ENCODE measurements at places on chromosomes 12 and 14. TPM values are rescaled to one million over a fixed set of nuclear protein-coding genes. Genes with fewer than 3 reads are reported as not detected.
A peak's percentile ranks its signal among the peaks of the same experiment; 100 is the strongest.

GRCh38 chr14:34072401-34072800 lies 121.5 kb upstream of the EGLN3 start:
- no peaks in the 10 kb centered on the region for H3K27me3 ChIP-seq
- DNase-seq = no peak
- no peaks in the 10 kb centered on the region for H3K4me1 ChIP-seq
- no peaks in the 10 kb centered on the region for H3K36me3 ChIP-seq

GRCh38 chr14:90179357-90179756 lies 77.0 kb upstream of the PSMC1 start:
- peaks cover 25% of the 10 kb centered on the region for H3K27me3 ChIP-seq
- no peak overlapping the region for H3K4me3 ChIP-seq
- H3K27ac ChIP-seq = no peak overlapping the region
- H3K4me1 ChIP-seq = no peaks in the 10 kb centered on the region
- DNase-seq = no peak

- no peak overlapping the region for H3K27ac ChIP-seq
- no peaks in the 10 kb centered on the region for H3K4me1 ChIP-seq
- no peaks in the 10 kb centered on the region for H3K27me3 ChIP-seq
Observed at GRCh38 chr14:60933920-60934655, 46.8 kb downstream of the TRMT5 start.

DNA sequence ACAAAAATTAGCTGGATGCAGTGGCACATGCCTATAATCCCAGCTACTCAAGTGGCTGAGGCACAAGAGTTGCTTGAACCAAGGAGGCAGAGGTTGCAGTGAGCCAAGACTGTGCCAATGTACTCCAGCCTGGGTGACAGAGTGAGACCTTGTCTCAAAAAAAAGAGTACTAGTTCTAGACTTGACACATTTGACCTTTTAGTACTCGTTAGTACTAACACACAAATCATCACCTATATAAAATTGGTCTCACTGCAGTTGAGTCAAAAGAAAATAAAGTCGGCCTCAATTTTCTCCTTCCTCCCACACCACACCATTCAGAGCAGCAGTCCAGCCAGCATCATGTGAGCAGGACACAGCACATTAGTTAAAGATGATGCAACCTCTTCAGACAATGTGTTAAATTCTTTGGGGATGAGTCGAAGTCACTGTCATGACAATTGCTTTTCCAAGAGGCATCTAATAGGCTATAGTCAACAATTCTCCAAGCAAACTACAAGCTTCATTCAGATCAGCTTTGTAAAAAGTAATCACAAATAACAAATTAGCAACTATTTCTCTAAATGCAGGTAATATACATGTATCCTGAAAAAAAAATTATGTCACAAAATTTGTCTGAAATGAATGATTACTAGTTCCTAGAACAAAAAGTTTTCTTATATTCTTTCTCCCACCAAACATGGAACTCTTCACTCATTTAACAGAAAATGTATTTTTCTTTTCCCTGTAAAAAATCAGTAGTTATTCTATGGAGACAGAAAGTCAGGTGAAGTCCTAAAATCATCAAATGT lies 55.6 kb downstream of the CLIP1 start:
- DNase-seq = no peak
- peaks cover 14% of the 10 kb centered on the region for H3K36me3 ChIP-seq

- H3K36me3 ChIP-seq = no peaks in the 10 kb centered on the region
- no peak overlapping the region for H3K4me3 ChIP-seq
- no peak for DNase-seq
- H3K27me3 ChIP-seq = peaks cover 22% of the 10 kb centered on the region
Observed at GRCh38 chr12:80714055-80714454, 2.7 kb upstream of the MYF5 start.

GRCh38 chr12:10184261-10184843 lies 5.5 kb downstream of the TMEM52B start:
- no peaks in the 10 kb centered on the region for H3K4me1 ChIP-seq
- no peaks in the 10 kb centered on the region for H3K36me3 ChIP-seq
- no peak overlapping the region for H3K4me3 ChIP-seq
- no peak for DNase-seq
- no peaks in the 10 kb centered on the region for H3K27me3 ChIP-seq

DNA sequence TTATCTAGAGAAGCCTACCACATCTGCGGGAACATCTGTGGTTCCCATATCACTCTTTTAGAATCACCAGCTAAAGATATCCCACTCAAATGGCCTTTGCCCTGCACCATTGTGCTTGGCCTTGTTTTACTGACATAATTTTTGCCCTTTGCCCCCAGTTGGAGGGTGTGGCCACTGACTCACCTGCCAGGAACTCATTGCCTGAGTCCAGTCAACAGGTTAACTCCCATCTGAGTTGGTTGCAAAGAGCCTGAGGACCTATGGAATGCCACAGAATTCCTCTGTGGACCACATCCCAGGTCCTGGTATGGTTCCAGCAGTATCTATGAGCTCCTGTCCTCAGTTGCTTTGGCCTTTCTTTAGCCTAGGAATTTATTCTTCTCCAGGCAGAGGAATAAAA lies 55.7 kb upstream of the PTGR2 start:
- H3K4me3 ChIP-seq = no peak overlapping the region
- DNase-seq = peak; percentile 14
- H3K27me3 ChIP-seq = no peaks in the 10 kb centered on the region

DNA sequence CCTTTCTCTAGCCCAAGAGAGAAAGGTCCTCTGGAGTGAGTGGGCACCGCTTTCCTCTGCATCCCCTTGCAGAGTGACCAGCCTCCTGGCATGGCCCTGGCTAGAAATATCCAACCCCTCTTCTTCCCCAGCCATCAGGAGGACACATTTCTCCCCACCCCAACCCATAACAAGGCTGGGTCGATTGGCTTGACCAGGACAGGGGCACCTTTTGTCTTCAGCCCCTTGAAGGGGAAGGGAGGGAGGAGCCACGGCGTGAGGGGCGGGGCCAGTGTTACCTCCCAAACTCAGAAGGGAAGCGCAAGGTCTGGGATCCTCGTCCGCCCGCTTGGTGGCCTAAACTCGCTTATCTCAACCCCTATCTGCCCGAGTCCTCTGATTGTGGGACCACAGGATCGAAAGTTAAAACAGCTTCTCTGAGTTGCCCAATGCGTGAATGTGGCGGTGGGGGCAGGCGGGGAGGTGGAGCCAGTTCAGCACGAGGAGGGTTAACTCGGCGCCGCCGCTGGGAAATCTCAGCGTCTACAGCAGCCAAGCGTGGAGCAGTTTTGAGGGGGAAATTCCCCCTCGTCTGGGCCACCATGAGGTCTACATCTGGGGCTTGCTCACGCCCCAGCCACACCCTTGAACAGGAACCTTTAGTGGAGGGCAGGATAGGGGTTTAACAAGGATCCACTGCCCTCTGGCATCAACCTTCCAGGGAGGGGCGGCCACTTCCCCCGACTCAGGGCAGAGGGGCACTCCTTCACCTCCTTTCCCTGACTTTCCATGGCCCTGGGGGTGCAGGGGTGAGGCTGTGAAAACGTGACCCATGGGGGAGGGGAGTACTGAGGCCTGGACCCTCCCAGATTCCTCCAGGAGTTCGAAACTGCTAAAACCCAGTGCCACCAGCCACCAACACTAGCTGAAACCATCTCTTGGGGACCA lies 795 bp downstream of the STAT6 start:
- H3K36me3 ChIP-seq = peaks cover 29% of the 10 kb centered on the region
- peaks cover 16% of the 10 kb centered on the region for H3K4me1 ChIP-seq
- no peaks in the 10 kb centered on the region for H3K27me3 ChIP-seq
- H3K27ac ChIP-seq = peak overlapping the region; percentile 94

DNA sequence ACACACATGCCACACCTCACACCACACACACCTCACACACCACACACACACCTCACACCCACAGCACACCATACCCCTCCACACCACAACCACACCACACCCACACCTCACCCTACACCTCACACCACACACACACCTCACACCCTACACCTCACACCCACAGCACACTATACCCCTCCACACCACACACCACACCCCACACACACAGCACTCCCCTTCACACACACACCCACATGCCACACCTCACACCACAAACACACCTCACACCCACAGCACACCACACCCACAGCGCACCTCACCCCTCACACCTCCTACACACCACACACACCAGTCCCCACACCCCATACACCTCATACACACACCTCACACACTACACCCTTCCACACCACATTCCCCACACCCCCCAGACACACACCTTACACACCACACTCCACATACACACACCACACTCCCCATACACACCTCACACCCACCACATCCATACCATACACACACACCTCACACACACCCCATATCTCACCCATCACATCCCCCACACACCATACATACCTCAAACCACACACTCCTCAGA lies 80.0 kb downstream of the ACTN1 start:
- no peak for DNase-seq
- no peaks in the 10 kb centered on the region for H3K36me3 ChIP-seq
- no peak overlapping the region for H3K27ac ChIP-seq
- H3K27me3 ChIP-seq = no peaks in the 10 kb centered on the region
- peaks cover 23% of the 10 kb centered on the region for H3K4me1 ChIP-seq
- no peak overlapping the region for H3K4me3 ChIP-seq

DNA sequence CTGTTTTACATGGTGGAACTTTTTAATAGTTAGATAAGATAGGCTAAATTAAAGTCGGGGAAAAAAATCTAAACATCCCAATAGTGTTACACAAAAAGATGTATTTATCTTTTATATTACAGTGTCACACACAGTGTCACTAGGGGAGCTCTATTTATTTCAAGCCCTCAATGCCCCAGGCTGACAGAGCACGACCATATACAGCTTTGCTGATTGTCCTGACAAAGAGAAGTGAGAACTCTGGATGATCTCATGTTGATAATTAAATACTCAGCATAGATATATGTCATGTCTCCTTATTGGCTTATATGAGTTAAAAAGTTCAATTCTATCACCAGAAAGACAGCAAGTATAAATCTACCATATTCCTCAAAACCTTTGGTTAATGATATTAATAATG lies 594.3 kb downstream of the LRFN5 start:
- H3K4me3 ChIP-seq = no peak overlapping the region
- no peak for DNase-seq
- no peaks in the 10 kb centered on the region for H3K36me3 ChIP-seq
- no peaks in the 10 kb centered on the region for H3K4me1 ChIP-seq

- no peaks in the 10 kb centered on the region for H3K27me3 ChIP-seq
- no peaks in the 10 kb centered on the region for H3K36me3 ChIP-seq
- H3K4me1 ChIP-seq = no peaks in the 10 kb centered on the region
- no peak overlapping the region for H3K27ac ChIP-seq
- no peak for DNase-seq
Observed at GRCh38 chr12:101485021-101485420, 9.9 kb downstream of the SPIC start.

DNA sequence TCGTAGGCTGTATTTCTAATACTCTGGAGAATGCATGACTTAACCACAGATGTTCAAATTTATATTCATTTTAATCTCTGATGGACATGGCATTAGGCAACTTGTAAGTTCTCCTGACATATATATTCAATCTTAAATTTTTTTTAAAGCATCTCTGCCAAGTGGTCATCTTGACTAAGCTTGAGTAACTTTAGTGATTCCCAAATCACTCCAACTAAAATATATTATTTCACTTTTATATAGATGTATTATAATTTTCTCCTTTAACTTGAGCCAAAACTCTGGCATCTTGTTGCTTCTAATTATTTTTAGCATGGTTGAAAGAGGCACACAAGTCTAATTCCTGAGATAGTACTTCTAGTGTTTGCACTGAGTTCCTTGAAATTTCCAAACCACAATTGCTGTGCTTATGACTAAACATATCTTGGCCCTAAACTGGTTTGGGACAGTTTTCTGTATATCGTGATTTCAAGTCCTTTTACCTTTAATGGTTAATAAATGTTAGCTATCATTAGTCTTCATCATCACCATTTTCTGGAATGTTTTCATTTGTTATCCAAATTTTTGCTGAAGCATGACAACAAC lies 8.4 kb downstream of the LRFN5 start:
- peaks cover 1% of the 10 kb centered on the region for H3K4me1 ChIP-seq
- no peak for DNase-seq
- H3K27ac ChIP-seq = no peak overlapping the region
- no peaks in the 10 kb centered on the region for H3K36me3 ChIP-seq

DNA sequence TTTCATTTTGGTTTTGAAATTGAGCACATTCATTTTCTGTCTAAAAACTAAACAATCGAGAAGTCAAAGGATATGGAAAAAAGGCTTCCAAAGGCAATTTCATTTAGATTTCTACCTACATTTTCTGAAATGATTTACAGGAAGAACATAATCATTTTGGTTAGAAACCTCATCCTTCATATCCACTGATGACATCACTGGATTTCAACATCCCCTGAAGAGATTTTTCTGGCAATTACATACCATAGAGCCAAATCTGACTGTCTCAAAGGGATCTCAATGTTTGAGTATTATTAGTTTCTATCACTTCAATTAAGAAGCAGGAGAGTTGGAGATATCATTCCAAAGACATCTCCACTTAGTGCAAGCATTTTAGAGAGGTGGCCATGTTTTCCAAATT lies 137.8 kb downstream of the TTC7B start:
- no peak for DNase-seq
- H3K27ac ChIP-seq = no peak overlapping the region
- H3K4me3 ChIP-seq = no peak overlapping the region

DNA sequence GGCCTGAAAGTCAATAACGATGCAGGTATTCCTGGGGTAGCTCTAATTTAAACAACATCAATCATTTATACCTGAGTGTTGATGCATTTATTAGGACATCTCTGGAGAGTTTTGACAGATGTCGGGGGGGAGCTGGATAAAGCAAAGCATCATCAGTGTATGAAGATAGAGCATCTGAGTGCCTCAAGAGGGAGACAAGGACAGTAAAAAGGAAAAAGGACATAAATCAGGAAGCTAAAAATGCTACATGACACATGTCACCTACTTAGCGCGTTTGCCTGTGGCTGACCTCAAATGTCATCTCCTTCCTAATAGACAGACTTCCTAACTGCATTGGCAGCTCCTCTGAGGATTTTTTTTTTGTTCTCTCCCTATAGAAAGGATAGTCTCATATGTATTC lies 259.5 kb upstream of the PKP2 start:
- H3K4me1 ChIP-seq = no peaks in the 10 kb centered on the region
- no peaks in the 10 kb centered on the region for H3K36me3 ChIP-seq
- no peak overlapping the region for H3K4me3 ChIP-seq
- no peak for DNase-seq

- H3K4me3 ChIP-seq = no peak overlapping the region
- H3K36me3 ChIP-seq = no peaks in the 10 kb centered on the region
- H3K4me1 ChIP-seq = no peaks in the 10 kb centered on the region
- H3K27ac ChIP-seq = no peak overlapping the region
- DNase-seq = no peak
- no peaks in the 10 kb centered on the region for H3K27me3 ChIP-seq
Observed at GRCh38 chr12:7151532-7151931, 21.4 kb downstream of the CLSTN3 start.

- DNase-seq = no peak
- H3K4me1 ChIP-seq = no peaks in the 10 kb centered on the region
- no peak overlapping the region for H3K4me3 ChIP-seq
- H3K27me3 ChIP-seq = no peaks in the 10 kb centered on the region
Observed at GRCh38 chr14:81348061-81348460, 52.1 kb downstream of the STON2 start.

ARPC3 gene
- 325 TPM for total RNA-seq

CINP gene
- 26.9 TPM for total RNA-seq

BMAL2 gene
- total RNA-seq = 2.1 TPM

TSPAN8 gene
- not detected for total RNA-seq

TCP11L2 gene
- 52.1 TPM for total RNA-seq

LMO3 gene
- not detected for total RNA-seq

REM2 gene
- total RNA-seq = 5.8 TPM

CACNB3 gene
- 5.6 TPM for total RNA-seq

LALBA gene
- total RNA-seq = not detected

SLC5A8 gene
- not detected for total RNA-seq
